ENCODE measurements at places on chromosomes 11 and 22. TPM values are rescaled to one million over a fixed set of nuclear protein-coding genes. Genes with fewer than 3 reads are reported as not detected.

NXPE2 gene
- total RNA-seq, result not detected

DNA sequence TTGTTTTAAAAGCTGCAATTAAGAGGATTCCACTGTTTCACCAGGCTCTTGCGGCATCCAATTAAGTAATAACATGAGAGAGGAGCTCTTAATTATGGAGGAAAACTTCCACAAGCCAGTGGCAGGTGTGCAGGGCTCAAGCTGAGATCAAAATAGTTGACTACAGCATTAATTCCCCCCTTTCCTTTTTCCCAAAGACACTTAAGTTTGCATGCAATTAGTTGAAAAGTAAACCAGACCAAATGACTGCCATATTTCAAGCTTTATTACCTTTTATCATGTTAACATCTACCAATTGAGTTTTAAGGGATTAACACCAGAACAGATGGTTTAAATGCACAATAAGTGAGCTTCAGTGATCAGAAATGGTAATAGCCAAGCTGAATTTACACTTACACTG is 32.1 kb downstream of the FAM168A start:
- DNase-seq, result no peak

POLD4 gene
- 29.4 TPM for total RNA-seq

DNA sequence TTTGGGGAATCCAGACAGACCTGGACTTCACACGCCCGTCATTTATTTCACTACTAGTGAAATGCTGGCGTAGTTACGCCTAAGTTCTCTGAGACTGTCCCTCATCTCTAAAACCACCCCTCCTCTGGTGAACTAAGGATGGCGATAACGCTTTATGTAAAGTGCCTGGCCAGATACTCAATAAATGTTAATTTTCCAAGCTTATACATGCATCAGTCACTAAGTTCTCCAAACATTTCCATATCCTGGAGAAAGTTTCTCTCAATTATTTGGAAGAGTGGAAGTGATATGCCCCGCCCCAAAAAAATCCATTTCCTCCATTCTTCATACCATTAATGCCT is 1.1 kb upstream of the FBXO3 start:
- DNase-seq, result no peak

PATZ1 gene
- total RNA-seq, result 57.8 TPM

DNA sequence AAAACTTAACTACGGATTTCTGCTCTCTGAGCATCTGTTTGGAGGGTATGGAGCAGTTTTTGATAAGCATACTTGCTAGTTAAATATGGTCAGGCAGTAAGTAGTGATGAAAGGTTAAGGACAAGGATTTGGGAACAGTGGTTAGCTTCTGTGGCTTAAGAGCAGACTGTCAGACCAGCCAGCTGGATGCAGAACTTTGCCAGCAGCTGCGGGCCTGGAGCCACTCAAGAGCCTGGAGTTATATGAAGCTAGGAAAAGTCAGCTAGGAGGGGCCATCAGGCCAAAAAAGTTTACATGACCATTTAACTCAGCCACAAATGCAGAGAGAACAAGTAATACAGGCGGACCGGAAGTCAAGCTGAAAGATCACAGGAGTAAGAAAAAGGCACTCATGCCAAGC is 1817.7 kb downstream of the LRRC4C start:
- DNase-seq, result no peak

CLDN5 gene
- total RNA-seq, result 2.2 TPM

DNA sequence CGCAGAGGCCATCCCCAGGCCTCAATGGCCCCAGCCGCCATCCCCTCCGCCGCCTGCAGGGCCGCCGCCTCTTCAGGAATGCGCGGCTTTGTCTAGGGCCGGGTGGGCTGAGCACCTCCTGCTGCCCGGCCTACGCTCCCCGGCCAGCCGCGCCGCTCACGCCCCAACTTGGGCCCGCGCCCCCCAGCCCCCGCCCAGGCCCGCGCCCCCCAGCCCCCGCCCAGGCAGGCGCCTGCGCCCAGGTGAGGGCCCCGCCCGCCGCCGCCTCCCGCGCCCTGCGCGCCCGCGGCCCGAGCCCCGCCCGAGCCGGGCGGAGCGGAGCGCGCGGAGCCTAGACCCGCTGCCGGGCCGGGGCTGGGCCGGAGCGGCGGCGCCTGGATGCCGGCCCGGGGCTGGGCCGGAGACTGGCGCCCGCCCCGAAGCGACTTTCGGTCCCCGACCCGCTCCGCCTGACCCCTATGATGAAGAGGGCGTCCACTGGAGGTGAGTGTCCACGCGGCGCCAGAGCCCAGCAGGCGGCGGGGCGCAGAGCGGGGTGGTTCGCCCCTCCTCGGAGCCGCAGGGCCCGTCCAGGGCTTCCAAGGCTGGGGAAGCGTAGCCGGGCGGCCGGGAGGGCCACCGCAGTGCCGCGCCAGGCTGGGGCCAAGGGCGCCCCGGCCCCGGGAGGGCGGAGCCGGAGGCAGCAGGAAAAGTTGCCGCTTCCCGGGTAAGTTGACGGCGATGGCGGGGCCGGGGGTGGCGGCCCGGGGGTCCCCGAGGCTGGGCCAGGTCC is 34.3 kb upstream of the PRODH start:
- DNase-seq, result no peak

GRCh38 chr11:11944444-11944843 is 64.0 kb downstream of the DKK3 start:
- DNase-seq, result no peak

DNA sequence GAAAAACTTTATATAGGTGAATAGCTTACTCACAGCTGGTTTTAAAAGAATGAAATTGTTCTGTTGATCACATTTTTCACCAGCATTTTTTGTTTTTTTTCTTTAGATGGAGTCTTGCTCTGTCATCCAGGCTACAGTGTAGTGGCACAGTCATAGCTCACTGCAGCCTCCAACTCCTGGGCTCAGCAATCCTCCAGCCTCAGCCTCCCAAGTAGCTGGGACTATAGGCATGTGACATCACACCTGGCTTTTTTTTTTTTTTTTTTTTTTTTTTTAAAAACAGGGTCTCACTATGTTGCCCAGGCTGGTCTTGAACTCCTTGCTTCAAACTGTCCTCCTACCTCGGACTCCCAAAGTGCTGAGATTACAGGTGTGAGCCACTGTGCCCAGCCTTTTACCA is 3.6 kb downstream of the PACS1 start:
- DNase-seq, result no peak

SPTY2D1 gene
- 31.7 TPM for total RNA-seq

GRCh38 chr11:118359295-118359958 is at the start of gene UBE4A:
TSS of gene UBE4A (plus strand) at chr11:118359600. CDS start at chr11:118365081, 5,481 bp downstream.
- peak; percentile 93 for DNase-seq

GRCh38 chr11:778976-779954 is 2.0 kb upstream of the GATD1 start:
- no peak for DNase-seq

- no peak for DNase-seq
Measured at GRCh38 chr11:68226421-68226820, 13.3 kb upstream of the KMT5B start.

GRCh38 chr11:102813484-102813883 is 15.5 kb upstream of the MMP1 start:
- no peak for DNase-seq

DNA sequence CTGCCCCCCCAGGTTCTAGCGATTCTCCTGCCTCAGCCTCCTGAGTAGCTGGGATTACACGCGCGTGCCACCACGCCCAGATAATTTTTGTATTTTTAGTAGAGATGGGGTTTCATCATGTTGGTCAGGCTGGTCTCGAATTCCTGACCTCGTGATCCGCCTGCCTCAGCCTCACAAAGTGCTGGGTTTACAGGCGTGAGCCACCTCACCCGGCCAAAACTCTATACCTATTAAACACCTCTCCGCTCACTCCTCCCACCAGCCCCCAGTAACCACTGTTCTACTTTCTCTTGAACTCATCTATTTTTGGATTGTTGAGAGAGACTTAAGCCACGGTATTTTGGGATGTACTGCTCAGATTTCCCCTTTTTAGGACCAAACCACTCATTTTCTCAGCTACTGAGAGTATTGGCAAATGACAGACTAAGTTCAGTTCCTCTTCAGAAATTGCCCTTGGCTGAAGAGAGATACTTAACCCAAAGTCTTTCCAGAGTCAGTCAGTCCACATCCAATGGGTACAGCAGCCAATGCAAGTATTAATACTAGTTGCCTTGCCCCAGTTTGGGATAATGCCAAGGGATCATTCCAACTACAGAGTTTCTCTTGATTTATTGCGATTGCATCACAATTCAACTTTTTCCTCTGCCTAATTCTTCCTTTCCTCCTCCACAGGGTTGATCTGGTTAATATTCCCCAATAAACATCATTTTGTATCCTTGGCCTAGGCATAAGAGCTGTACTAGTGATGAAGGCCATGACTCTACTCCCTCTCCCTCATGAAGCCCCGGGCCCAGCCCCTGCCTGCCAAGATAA is 36.8 kb upstream of the CSTF3 start:
- DNase-seq, result no peak

KCNJ1 gene
- total RNA-seq, result 0.27 TPM
